ENCODE measurements at places on chromosomes 12 and 14.

DNA sequence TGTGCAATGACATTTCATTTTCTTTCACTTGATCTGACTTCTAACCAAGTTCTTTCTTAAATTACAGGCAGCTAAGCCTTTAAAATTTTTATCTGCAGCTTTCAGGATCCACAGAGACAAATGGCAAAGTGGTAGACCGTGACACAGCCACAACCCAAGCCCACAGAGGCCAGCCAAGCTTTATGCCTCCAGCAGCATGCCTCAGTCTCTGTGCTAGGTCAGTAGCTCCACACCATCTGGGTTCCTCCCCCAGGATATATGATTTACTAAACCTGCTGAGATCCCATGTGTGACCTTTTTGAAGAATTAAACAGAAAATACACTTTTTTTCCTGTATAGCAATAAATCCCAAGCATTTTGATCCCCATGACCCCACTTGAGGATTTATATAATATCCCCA is 290.4 kb upstream of the CAND1 start:
- DNase-seq = no peak

DNA sequence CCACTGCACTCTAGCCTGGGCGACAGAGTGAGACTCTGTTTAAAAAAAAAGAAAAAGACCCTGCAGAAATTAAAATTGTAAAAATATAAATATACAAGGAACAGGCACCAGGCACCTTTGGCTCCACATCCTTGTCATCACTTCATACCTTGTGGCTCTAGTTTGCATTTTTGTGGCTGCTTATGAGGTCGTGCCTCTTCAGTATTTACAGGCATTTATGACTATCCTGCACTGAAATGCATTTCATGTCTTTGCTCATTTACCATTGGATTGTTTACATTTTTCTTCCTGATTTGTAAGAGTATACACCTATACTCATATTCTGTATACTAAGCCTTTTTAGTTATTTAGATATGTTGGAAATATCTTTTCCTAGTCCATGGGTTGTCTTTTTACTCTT is 20.1 kb downstream of the BICD1 start:
- DNase-seq = peak; percentile 58

- no peak for DNase-seq
These were observed 1.8 kb downstream of the CD63 start for GRCh38 chr12:55726971-55727370.

DNA sequence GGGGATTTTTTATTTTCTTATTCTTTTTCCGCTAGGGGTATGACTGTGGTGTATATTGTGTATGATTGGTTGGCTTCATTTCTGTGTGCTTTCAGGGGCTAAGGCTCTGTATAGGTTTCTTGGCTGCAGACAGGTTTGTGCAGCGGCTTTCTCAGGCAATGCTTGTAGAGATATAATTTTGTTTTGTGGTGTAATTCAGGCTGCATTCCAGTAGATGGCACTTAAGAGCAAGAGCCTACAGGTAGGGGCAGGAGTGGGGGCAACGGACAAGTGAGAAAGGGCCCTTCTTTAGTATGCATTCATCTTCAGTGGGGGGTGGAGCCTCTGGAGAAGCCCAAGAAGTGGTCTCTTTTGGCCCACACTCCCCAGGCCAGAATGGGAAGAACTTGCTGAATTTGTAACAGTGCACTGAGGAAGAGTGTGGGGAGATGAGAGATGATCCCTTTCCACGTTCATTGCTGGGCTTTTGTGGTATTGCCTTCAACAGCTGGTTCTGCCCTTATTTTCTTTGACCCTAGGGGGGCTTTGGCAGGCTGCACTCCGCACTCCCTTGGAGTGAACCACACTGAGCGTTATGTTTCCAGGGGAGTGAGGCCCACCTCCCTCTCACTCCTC is 78.6 kb downstream of the IFNG-AS1 start:
- DNase-seq = no peak

DNA sequence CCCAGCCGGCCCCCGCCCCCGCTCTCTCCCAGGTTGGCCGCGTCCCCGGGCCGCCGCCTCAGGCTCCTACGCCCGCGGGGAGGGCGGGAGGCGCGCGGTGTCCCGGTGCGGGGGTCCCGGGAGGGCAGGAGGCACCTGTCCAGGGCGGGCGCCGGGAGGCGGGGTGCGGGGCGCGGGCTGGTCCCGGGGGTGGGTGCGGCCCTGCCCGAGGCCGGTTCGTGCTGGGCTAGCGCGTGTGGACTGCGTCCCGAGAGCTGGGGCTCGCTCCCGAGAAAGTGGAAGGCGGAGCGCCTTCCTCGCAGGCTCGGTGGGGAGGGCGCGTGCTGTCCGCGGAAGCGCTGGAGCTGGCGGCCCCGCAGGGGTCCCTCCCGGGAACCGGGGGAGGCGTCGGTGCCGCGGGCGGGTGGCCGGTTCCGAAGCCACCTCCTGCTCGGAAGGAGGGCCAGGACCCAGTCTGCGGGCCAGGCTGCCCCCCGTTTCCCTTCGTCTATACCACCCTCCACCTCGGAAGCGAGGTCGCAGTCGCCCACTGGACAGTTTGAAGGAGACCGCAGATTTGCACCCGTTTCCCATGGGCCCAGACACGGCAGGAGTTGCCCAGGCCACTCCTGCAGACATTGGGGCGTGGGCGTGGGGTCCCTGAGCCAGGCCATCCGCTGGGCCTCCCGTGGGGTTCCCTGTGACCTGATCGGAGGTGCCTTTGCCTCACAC is 636 bp downstream of the ZFYVE21 start:
- DNase-seq = peak; percentile 77

DNA sequence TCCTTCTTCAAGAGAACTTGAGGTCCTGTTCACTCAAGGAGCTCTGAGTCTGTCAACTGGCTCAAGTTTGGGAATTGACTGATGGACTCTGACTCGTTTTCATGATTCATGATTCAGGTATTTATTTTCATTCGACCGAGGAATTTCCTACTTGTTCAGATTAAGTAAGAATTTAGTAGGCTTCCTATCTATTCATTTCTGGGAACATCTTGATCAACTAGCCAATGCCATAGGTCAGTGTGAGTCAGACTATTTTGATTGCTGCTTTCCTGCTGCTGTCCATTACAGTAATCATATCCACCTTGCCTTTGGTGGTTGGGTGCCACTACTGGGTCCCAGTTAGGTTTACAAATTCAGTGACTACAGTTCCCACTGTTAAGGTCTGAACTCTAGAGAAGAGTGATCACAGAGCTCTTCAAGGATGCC is 6.1 kb downstream of the FAM186A start:
- peak; percentile 83 for DNase-seq

Measured in GM03348 (cell line).